ENCODE measurements at places on chromosomes 16 and 17.
A peak's percentile ranks its signal among the peaks of the same experiment; 100 is the strongest.

GRCh38 chr17:32733401-32733800, 143.5 kb downstream of the MYO1D start:
- no peak for DNase-seq

GRCh38 chr16:86939609-86940008, 361.3 kb downstream of the FOXL1 start:
- DNase-seq = no peak

GRCh38 chr16:13956635-13957196, 36.8 kb downstream of the ERCC4 start:
- no peak for DNase-seq

- DNase-seq = no peak
These were observed 53.6 kb downstream of the ABAT start for GRCh38 chr16:8727857-8728618.

DNA sequence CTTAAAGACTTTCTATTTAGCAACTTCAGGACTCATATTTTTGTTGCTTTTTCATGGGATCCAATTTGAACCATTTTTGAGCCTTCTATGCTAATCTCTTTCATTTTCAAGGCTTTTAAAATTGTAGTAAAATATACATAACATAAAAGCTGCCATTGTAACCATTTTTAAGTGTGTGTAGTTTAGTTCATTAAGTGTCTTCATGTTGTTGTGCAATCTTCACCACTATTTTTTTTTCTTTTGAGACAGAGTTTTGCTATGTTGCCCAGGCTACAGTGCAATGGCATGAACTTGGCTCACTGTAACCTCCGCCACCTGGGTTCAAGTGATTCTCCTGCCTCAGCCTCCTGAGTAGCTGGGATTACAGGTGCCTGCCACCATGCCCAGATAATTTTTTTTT, 451.6 kb downstream of the TMEM114 start:
- no peak for DNase-seq

- no peak for DNase-seq
These were observed 6.4 kb downstream of the ST6GALNAC2 start for GRCh38 chr17:76579281-76579680.

DNA sequence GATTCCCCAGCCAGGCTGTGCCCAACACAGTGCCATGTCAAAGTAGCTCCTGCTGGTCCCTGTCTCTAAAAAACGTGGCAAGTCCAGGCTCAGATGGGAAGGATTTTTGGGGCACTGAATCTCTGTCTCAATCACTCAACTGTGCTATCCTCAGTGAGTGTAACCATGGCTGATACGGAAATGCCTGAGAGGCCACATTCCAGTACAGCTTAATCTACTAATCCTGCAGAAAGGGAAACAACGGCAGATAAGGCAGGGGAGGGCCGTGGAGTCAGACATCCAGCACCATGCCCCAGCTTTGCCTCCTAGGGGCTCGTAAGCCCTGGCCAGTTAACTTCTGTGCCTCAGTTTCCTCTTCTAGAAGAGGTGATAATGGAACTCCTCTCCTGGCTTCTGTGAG, 251.7 kb downstream of the CPPED1 start:
- DNase-seq = no peak

DNA sequence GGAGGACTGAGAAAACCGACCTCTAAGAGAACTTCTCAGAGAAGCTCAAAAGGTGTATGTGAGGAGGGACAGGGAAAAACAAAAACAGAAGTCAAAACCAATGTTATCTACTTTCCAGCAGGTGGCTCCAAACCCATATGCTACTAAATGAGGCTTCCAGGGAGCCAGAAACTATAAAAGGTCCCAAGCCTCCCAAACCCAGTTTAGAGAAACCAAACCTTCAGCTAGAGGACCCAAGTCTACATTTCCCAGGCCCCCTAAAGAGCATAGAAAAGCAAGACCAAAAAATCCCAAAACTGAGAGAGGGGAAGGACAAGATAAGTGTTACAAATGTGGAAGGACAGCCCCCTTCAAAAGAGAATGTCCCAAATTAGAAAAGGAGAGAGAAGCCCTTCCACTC, 3.7 kb downstream of the HPR start:
- no peak for DNase-seq

- DNase-seq = no peak
These were observed 16.4 kb upstream of the GINS2 start for GRCh38 chr16:85704900-85705846.

- DNase-seq = no peak
These were observed 21.7 kb upstream of the UBTF start for GRCh38 chr17:44241106-44241624.

DNA sequence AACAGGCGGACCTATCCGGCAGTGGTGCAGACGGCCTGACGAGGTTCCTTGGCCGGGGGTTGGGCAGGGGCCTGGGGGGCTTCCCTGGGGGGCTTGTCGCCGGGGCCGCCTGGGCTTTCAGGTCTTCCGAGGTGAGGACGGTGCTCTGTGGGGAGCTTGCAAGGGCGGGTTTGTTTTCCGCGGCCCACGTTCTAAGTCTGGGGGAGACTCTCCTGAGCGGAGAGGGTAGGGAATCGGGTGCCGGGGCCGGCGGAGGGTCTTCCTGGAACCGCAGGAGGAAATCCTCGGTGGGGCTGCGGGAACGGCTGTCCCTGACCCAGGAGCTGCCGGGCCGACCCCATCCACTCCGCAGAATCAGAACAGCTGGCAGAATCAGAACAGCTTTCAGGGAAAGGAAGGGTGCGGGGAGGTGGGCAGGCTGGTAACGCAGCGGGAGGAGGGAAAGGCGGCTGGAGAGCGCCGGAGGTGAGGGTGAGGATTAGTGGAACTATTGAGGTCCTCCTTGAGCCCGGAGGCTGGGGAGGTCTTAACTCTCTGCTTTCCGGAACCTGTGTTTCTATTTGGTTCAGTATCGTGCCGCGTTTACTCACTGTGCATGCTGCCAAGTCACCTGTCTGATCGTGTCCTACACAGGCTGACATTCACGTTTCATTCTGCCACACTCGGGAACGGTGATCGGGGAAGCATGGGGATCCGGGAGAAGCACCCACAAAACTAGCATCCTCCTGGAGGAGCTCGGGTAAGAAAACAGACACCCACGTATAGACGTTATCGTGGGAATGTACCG, 28.9 kb downstream of the CPSF4L start:
- no peak for DNase-seq

DNA sequence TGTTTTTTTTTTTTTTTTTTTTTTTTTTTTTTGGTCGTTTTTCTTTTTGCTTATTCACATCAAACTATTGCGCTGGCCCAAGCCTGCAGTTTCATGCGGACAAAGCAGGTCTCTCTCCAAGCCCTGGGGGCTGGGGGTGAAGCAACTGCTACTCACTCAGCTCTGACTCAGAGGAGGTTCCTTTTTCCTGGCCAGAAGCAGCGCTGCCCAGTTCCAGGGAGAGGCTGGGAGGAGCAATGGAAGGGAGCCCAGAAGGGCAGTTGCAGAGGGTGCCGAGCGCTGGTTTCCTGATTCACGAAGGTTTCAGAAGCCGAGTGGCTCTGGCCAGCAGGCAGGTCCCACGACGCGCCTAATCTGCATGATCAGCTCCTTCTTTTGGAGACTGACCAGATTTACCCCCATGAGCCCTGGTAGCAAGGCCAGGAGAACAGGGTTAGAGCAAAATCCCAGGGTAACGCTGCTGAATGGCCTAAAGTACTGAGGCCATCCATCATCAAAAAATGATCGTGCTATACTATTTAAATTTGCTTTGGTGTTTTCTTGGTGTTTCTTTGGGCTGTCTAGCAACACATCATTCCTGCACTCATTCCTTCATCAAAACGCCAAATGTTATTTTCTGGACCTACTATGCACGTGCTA, 144.7 kb upstream of the SOX9 start:
- DNase-seq = no peak

GRCh38 chr17:21418446-21419298, 42.5 kb downstream of the KCNJ12 start:
- no peak for DNase-seq

DNA sequence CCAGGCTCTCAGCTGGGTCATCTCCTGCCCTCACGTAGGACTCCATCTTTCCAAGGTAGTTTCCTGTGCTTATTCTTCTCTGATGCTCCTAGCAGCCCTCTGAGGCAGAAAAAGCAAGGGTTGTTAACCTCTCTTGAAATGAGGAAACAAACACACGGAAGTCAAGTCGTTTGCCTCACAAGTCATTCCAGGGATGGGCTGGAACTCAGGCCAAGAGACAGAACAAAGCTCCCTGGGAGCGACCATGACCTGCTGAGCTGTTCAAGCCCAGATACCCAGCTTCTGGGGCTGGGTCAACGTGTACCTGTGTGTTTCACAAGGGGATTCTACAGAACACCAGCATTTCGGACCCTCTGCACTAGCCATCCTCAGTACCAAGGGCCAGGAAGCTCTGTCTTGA, 28.1 kb downstream of the SRL start:
- DNase-seq = no peak

GRCh38 chr16:66988197-66988788, at the start of gene CES4A:
CES4A (plus strand) TSS chr16:66988589; CDS start chr16:66988773, 184 bp downstream.
- DNase-seq = peak; percentile 27

- DNase-seq = no peak
These were observed 146.0 kb downstream of the CDH11 start for GRCh38 chr16:64975821-64976220.

DNA sequence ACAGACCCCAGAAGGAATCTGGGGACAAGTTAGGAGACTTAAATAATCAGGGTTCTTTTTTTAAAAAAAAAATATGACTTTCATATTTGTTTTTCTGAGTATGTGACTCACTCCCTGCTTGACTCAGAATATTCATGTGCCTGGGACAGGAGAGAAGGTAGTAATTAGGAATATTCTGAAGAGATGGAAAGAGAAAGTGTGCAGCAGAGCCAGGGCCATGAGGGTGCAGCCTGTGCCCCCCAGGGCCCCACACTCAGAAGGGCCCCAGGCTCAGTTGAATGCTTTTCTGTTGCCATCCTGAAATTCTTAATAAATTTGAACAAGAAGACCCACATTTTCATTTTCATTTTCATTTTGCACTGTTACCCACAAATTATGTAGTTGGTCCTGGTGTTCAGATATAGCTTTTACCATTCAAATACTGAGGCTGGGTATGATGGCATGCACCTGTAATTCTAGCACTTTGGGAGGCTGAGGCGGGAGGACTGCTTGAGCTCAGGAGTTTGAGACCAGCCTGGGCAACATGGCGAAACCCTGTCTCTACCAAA, 11.5 kb upstream of the LONP2 start:
- DNase-seq = no peak

GRCh38 chr16:57843400-57843799, 41.1 kb upstream of the KIFC3 start:
- DNase-seq = no peak

Measured in NCI-H524 treated with DMSO at 0.1 percent for 48 hours (cell line).